ENCODE measurements at places on chromosomes 7 and 10.

- no peak for DNase-seq
These were observed 93.5 kb upstream of the MPP7 start for GRCh38 chr10:28396331-28396730.

DNA sequence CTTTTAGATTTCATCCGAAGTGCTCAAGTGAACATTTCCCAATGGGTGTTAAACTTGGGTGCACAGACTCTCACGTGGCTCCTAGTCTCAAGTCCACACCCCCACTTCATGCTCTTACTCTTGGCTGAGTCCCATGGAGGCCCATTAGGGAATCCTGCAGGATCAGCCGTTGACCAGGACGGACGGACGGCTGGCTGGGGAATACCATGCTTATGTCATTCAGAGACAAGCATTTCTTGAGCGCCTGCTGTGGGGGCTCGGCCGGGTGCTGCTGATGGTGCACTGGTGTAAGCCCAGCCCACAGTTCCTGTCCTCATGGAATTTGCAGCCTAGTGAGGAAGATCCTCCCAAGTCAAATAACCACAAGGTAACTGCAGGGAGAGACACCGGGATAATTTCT is 44.7 kb downstream of the PITRM1 start:
- DNase-seq: no peak

- no peak for DNase-seq
These were observed 22.0 kb upstream of the GHRHR start for GRCh38 chr7:30941582-30942323.

DNA sequence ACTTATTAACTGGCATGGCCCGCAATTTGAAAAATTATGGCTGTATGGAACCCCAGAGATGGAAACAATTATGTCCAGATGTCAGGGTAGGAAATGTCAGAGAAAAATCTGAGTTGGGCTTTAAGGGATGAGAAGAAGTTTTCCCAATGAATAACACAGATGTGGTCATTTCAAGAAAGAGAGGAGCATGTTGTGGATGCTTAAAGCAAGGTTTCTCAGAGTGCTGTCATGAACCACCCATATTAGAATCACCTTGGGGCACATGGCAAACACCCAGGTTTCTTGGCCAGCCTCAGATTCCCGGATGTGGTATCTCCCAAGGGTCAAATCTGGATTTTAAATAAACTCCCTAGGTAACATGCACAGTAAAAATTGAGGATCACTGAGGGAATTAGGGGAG is 43.6 kb downstream of the LAMB4 start:
- DNase-seq: no peak

DNA sequence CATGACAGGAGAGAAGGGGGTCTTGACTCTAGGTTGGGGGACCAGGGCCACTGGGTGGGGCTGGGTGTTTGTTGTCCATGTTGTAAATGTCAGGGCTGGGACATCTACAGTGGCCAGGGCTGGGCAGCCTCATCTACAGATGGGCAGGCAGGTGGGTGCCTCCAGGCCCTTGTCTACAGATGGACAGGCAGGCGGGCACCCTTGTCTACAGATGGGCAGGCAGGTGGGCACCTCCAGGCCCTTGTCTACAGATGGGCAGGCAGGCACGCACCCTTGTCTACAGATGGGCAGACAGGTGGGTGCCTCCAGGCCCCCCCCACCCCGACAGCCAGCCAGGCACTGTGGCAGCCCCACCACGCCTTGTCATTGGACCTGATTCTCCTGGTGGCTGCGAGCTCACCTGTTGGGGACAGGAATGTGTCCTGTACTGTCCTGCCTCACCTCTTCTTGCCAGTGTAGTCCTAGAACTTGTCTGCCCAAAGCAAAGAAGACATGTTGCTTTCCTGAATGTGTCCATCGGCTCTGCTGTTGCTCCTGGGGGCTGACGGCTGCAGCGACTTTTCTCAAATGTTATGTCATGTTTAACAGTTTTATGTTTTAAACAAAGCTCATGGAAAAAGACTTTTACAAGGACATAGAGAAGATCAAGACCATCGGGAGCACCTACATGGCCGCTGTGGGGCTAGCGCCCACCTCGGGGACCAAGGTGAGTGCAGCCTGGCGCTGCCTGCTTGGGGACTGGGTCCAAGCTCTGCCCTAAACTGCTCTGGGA is 129.9 kb downstream of the ADCY1 start:
- DNase-seq: no peak

GRCh38 chr7:36742911-36743775 is 18.8 kb upstream of the AOAH start:
- DNase-seq: no peak

DNA sequence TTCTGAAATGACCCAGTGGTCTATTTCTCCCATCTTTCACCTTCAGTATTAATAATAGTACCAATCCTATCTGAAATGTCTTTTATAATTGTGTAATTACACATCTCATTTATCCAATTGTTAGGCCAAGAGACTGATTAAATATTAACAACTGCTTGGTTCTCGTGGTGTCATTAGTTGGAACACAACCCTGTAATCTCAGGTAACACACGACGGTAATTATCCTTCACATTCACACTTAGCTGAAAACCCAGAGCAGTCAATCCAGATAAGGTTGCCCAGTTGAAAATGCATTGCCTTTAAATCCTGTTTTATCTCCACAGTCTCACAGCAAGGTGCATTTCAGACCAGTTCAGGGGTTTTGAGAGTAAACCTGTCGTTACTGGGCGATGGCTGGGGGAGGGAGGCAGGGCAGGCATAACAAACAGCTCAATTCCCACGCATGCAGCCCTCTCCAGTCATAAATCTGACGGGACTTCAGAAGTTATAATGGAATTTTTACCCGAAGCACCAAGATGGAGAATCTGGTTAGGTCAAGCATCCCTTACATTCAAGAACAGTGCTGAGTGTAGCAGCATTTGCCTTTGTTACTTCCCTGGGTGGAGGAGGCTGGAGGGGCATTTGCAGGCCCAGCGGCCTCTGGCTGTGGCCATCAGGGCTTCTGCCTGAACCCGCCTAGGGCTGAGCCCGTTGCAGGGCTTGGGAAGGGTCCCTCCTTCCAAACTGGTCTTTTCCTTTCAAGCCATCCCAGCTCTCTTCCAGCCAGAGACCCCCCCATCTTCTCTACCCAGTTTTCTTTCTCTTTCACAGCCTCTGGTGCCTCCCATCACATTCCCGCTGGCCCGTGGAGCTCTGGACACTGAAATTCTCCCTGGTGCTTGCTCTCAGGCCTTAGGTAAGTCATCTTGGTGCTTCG is 201.0 kb upstream of the LYZL2 start:
- DNase-seq: no peak

DNA sequence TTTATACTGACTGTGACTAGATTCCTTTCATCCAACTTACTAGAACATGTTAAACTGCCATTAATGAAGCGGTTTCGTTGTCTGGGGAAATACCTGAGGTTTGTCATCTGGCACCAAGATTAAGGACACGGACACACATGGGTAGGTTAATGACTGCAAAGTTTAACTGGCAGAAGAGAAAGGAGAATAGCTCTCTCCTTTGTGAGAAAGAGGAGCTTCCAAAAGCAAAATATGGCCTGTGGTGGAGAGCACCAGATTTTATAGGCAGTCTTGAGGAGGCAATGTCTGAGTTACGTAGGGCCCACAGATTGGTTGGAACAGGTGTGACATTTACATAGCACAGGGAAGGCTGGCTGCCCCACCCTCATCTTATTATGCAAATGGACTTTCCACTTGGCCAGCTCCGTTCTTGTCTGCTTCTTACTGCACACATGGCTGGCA is 1193.0 kb upstream of the CELF2 start:
- no peak for DNase-seq

DNA sequence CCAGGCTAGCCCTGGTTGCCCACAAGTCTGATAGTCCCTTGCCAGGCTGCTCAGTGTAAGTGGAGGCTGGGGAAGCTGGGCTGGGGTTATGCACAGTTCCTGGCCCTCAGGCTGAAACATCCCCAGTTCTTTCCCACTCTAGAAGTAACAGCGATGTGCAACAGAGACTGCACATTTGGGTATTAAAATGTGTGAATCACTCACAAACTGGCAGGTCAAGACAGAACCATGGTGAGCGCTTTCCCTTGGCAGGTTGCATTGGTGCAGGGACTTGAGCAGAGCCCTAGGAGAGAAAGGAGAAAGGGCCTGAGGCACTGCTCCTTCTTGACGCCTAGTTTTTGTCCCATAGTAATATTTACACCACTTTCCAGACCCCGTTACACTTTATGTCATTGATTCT is 56.1 kb upstream of the SLC35B4 start:
- no peak for DNase-seq

- DNase-seq: no peak
These were observed 51.5 kb downstream of the UNCX start for GRCh38 chr7:1283941-1284742.

GRCh38 chr7:32594965-32595490 is 99.7 kb downstream of the AVL9 start:
- no peak for DNase-seq

GRCh38 chr10:12419262-12419847 is 70.0 kb downstream of the CAMK1D start:
- no peak for DNase-seq

DNA sequence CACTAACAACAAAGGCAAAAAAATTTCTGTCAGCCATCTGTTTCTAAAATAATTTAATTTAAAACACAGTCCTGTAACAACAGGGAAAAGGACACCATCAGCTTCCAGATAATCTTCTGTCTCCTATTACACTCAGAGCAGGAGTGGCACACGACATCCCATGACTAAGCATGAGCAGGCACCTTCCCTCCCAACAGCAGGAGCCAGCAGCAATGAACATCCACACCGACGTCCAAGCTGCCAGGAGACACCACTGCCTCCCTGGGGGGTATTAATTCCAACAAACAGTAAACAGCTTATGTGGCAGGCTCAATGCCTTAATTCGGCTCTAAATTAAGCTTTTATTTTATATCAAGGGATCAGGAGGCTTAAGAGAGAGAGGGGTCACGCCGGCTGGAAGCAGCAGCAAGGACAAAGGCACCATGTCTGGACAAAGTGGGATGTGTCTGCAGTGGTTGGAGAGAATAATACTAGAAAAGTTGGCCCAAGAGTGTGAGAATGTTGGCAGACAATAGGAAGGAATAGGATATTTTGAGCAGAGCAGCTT is 45.7 kb downstream of the KIAA1549 start:
- DNase-seq: peak; percentile 99

DNA sequence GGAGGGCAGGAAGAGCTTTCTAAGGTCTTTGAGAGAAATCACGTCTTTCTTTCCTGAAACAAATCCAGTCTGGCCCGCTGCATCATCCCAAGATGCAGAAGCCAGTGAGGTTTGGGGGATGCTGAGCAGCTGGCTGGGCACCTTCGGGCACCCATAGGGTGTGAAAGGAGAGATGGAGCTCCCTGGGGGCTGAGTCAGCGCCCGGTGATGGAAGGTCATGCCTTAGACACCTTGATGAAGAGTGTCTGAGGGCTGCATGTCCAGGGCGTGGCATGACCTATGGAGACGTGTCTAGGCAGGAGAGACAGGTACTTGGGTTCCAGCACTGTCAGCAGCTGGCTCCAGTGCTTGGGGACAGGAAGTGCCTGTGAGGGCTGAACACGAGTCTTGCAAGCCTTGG is 88.3 kb downstream of the GOLGA7B start:
- DNase-seq: no peak

DNA sequence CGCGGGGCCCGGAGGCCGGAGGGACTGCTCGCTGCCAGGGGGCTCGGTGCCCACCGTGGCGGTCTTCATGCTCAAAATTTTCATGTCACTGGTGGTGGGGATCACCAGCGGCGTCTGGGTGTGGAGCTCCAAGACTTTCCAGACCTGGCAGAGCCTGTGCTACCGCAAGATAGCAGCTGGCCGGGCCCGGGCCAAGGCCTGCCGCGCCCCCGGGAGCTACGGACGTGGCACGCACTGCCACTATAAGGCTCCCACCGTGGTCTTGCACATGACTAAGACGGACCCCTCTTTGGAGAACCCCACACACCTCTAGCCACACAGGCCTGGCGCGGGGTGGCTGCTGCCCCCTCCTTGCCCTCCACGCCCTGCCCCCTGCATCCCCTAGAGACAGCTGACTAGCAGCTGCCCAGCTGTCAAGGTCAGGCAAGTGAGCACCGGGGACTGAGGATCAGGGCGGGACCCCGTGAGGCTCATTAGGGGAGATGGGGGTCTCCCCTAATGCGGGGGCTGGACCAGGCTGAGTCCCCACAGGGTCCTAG is 2.0 kb downstream of the FZD9 start:
- no peak for DNase-seq

- no peak for DNase-seq
These were observed 190.8 kb downstream of the GLRX3 start for GRCh38 chr10:130326954-130327353.

- no peak for DNase-seq
These were observed 537 bp downstream of the SH3PXD2A start for GRCh38 chr10:103854686-103855391.

DNA sequence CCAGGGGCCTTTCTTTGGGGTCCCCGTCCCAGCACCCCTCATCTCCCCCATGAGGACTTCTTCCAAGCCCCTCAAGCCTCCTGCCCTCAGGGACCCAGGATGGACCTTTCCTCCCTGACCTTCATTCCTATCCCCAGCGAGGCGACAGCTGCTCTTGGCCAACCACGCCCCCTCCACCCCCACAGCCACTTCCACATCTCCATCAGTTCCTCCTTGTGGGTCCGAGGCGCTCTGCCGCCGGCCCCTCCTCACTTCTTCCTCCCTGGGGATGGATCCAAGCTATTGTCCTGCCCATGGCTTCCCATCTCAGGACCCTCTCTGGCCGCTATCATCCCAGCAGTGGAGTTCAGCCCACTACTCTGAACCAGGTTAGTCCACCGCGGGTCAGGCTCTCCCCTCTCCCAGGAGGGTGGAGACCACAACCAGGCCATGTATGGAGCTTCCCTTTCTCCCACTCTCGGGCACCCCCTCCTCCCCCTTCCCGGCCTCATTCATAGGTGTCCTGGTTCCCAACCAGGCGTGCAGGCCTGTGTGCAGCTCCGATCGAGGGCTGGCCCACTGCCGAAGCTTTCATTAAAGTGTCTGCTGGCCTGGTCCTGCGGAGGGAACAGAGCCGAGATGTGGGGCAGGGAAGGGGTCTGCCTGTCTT is 1.7 kb upstream of the SH2B2 start:
- no peak for DNase-seq

GRCh38 chr10:93216341-93216985 is 142.8 kb downstream of the CYP26A1 start:
- no peak for DNase-seq

DNA sequence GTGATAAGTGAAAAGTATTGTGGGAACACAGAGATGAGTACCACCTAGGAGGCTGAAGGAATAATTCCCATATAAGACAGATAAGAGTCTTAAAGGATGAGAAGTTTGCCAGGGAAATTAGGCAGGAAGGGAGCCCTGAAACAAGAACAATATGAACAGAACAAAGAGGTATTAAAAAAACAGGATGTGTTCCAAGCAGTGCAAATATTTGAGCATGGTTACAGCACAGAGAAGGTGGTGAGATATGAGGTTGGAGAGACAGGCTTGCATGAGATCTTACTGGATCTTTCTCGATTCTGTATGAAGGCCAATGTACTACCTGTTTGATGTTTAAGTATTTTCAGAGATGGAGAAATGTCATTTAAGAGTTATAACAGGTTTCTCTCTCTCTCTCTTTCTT is 20.3 kb downstream of the TAC1 start:
- no peak for DNase-seq
